ENCODE measurements at places on chromosomes 4 and X. TPM values are rescaled to one million over a fixed set of nuclear protein-coding genes. Genes with fewer than 3 reads are reported as not detected.

SSX4B gene
- not detected for total RNA-seq

NSG1 gene
- total RNA-seq, result 7.0 TPM

PWWP3B gene
- not detected for total RNA-seq

PRIMPOL gene
- 19.2 TPM for total RNA-seq

SYTL5 gene
- total RNA-seq, result not detected

CFI gene
- 0.35 TPM for total RNA-seq

XPNPEP2 gene
- 1.7 TPM for total RNA-seq

CCDC160 gene
- total RNA-seq, result not detected

TLR1 gene
- 11.7 TPM for total RNA-seq

ESX1 gene
- total RNA-seq, result not detected

RNF128 gene
- not detected for total RNA-seq

SERPINA7 gene
- total RNA-seq, result not detected
